ENCODE measurements at places on chromosomes 12 and 14. TPM values are rescaled to one million over a fixed set of nuclear protein-coding genes. Genes with fewer than 3 reads are reported as not detected.

The PSME1 gene
- 57.4 TPM for total RNA-seq

The GPR68 gene
- total RNA-seq = 0.16 TPM

The NAV3 gene
- 0.47 TPM for total RNA-seq

The SIX6 gene
- total RNA-seq = not detected

The ZNF891 gene
- total RNA-seq = 1.1 TPM

The RIMBP2 gene
- 1.8 TPM for total RNA-seq

The ARL1 gene
- 65.0 TPM for total RNA-seq

The ARHGEF40 gene
- 58.0 TPM for total RNA-seq

The TMEM117 gene
- total RNA-seq = 6.1 TPM

The TPPP2 gene
- not detected for total RNA-seq

The SLC25A3 gene
- 343 TPM for total RNA-seq

DNA sequence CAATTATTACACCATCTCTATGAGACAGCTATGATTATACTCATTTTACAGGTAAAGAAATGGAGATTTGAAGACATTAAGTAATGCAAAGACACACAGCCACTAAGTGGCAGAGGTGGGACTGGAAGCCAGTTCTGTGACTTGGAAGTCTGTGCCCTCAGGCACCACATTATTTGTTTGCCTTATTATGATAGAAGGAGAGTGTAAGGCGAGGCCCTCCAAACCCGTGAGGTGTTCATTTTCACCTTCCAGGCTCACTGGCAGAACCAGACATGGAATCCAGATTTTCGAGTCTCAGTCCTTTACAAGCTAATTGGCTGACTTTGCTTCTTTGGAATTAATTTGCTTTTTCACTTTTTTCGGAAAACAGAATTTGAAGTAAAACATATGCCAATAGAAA lies 107.9 kb downstream of the CAND1 start:
- DNase-seq = no peak

- no peak for DNase-seq
Measured at GRCh38 chr14:69542311-69542710, 32.4 kb downstream of the CCDC177 start.

DNA sequence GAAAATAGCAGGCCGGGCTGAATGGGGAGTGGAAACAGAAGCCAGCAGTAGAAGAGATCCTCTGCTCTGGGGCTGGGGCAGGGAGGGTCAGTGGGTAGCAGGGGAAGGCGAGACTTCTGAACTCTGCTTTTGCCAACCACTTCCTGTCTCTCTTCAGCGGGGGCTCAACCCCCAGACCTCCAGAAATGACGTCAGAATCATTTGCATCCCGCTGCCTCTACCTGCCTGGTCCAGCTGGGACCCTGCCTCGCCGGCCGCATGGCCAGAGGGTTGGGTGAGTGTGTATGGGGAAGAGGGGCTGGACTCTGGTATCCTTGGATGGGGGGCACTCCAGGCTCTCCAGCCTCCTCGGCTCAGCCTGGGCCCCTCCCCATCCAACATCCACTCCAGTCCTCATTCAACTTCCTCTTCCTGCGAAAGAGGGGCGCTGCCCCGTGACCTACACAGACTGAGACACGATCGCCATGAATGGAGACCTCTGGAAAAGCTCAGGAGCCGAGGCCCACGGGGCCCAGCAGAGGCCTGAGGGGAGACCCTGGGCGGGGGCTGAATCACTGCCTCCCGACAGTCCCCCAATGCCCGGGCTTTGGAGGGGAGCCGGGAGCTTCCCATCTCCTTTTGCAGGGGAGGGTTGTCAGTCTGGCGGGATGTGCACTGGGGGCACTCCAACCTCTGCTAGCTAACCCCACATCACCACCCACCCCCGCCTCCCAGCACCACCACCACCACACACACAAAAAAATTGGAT lies 458 bp upstream of the HOXC4 start:
- DNase-seq = no peak

GRCh38 chr14:92922883-92923743 lies at the start of gene CHGA:
Gene CHGA, plus strand, starts transcription at chr14:92923150. Its CDS starts 210 bp downstream, at chr14:92923360.
- DNase-seq = peak; percentile 42

- no peak for DNase-seq
Measured at GRCh38 chr12:96368233-96368632, 32.0 kb downstream of the CDK17 start.

DNA sequence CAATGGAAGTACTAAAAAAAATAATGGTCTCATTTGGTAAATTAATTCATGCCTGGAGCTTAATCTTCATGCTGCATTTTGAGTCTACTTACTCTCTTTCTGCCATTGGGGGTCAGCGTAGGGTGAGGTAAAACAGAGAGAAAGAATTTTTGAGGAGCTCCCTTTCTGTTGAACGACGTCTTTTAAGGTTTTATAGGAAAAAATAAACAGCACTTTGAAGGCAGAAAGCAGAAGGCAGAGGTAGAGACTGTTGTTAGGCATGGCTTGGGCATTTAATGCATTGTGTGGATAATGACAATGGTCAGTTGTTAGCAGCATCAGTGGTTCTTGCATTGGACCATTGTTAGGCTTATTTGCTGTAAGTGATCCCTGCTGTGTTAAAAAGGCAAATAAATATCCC lies 557.2 kb upstream of the STXBP6 start:
- DNase-seq = no peak

DNA sequence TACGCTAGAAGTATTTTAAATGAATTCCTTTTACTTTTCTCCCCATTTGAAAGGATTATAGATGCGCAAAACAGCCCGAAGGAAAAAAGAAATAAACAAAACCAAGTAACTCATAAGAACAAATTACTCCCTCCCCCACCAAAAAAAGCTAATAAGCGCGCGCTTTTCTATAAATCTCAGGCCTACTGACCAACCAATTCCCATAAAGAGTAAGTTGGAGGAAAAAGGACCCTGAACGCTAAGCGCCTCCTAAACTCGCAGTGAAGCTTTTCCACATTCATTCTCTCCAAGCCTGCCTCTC lies 588 bp downstream of the MBIP start:
- DNase-seq = no peak

- DNase-seq = no peak
Measured at GRCh38 chr12:63318933-63319332, 167.9 kb upstream of the AVPR1A start.

DNA sequence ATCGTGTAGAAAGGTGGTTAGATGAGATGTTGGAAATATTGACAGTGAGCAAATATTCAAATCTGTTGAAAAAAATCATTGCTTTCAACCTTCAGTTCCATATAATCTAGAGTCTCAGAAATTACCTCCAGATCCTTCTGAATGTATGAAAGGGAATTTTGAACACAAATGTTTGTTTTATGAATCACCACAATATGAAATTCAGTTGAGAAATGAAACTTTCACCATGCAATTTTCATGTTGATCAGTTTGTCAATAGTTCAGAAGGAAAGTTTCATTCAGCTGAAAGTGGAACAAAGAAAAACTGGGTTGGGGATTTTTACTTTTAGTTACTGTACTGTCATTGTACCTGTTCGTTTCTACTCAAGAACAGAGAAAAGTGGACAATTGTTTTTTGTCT lies 953.6 kb downstream of the SLC6A15 start:
- DNase-seq = no peak

- DNase-seq = peak; percentile 20
Measured at GRCh38 chr12:28172434-28173030, 17.7 kb upstream of the CCDC91 start.

GRCh38 chr12:111123390-111123789 lies 203.0 kb upstream of the MYL2 start:
- no peak for DNase-seq

DNA sequence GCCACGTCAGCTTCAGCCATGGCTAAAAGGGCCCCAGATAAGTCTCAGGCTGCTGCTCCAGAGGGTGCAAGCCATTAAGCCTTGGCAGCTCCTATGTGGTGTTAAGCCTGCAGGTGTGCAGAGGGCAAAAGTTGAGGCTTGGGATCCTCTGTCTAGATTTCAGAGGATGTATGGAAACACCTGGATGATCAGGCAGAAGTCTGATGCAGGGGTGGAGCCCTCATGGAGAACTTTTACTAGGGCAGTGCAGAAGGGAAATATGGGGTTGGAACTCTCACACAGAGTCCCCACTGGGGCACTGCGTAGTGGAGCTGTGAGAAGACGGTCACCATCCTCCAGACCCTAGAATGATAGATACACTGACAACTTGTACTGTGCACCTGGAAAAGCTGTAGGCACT lies 47.9 kb downstream of the SDR9C7 start:
- no peak for DNase-seq

- no peak for DNase-seq
Measured at GRCh38 chr12:39095636-39096330, 190.4 kb upstream of the CPNE8 start.

DNA sequence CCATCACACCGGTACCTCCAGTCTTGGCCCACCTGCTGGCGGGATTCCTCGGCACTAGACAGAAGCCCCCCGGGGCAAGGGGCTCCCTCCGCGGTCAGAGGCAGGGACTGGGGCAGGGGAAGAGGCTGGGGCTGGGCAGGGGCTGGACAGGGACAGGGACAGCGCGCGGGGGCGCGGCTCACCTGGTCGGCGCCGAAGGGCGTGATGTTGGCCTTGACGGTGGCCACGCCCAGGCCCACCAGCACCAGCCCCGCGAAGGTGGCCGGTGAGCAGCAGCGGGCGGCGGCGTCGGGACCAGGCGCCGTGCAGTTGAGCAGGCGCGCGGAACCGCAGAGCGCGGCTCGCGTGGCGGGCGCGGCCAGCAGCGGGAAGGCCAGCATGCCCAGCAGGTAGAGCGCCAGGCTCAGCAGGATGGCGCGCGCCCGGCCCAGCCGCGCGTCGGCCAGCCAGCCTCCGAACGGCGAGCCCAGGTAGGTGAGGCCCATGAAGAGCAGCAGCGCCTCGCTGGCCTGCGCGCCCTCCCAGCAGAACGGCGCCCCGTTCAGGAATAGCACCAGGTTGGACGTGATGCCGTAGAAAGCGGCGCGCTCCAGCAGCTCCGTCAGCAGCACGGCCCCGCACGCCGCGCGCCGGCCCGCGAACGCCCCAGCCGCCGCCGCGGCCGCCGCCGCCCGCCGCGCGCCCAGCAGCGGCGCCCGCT lies 392 bp downstream of the SLC15A4 start:
- peak; percentile 29 for DNase-seq

DNA sequence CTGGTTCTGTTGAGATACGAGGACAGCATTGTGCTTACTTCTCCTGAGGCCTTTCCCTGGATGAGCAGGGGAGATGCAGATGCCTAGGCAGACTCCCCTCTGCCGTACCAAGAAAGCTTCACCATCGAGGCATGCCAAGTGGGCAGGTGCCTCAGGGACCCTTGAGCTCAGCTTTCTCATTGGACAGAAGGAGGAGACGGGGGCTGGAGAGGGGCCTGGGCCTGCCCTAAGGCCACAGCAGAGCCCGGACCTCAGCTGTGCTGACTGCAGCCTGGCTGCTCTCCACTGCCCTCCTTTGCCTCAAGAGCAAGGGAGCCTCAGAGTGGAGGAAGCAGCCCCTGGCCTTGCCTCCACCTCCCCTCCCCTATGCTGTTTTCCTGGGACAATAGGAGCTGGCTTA lies 23.4 kb downstream of the SERPINA1 start:
- no peak for DNase-seq

DNA sequence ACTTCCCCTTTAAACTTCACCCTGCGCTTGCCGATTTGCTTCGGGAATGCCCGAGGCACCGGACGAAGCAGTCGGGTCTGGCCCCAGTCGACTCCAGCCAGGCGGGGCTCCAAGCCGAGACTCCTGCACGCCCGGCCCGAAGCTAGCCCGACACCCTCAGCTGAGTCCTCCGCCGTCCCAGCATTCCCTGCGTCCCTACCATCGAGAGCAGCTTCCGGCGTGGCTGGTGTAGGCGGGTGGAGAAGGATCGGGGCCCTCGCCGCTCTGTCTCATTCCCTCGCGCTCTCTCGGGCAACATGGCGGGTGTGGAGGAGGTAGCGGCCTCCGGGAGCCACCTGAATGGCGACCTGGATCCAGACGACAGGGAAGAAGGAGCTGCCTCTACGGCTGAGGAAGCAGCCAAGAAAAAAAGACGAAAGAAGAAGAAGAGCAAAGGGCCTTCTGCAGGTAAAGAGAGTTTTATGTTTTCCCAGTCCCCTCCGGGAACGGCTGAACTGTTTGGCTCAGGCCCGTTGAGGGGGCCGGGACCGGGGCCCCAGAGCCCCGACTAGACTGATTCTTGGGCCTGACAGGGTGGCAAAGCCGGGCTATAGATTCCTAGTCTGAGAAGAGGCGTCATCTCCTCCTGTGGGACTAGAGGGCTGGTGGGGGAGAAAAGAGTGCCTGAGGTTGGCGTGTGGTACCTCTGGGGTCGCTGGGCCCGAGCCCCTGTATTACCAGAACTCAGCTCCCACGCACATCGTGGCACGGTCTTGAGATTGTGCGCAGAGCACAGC lies at the start of gene METAP2:
Gene METAP2 (plus strand): TSS at position 269 of the 776 bp plus-strand sequence. CDS start 28 bp downstream, at position 297.
- DNase-seq = peak; percentile 96

DNA sequence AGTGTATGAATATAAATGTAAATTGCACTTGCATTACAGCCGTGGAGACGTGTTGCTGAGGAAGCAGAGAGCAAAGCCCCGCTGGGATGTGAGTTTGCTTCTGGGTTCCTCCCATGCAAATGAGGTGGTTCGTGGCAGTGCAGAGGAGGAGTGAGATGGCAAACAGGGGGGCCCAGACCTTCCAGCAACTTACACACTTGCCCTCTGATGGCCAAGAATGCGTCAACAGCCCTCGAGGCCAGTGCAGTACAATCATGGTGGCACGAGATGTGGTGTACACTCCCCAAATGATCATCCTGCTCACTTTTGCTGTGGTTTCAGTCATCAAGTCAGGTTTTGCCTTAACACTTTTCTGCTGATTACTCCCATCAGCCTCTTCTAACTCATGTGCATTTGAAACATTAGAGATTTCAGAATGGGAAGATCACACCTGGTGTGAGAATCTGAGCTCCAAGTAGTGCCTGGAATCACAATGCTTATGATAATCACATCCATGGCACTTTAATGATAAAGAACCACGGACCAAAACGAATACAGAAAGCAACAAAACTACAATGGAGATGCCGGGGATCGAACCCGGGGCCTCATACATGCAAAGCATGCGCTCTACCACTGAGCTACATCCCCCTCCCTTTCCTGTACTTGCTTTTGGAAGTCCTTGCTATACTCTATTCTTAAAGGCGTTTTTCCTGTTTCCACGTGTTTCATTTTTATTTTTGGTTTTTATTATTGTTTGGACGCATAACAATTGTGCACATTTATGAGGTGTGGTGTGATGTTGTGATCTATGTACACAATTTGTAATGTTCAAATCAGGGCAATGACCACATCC lies 7.0 kb upstream of the UBC start:
- DNase-seq = no peak

DNA sequence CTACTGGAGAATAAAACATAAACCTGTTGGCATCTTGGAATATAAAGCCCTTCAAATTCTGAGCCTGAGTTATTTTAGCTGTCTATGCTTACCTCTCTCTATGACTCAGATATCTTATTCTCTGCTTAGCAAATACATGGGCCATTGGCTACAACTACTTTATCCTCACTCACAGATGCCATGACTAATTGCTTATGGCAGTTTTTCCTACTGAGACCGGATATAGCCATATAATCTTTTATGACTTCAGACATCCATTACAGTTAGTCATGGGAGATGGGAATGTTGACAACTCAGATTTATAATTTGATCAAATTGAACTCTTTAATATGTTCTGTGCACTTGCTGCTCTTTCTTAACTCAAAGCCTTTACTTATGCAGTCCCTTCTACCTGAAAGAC lies 502.4 kb upstream of the ATP2B1 start:
- no peak for DNase-seq

GRCh38 chr14:75204116-75204515 lies 27.7 kb upstream of the TMED10 start:
- no peak for DNase-seq

GRCh38 chr12:462936-463705 lies 3.4 kb downstream of the B4GALNT3 start:
- DNase-seq = peak; percentile 25

GRCh38 chr14:63179383-63179782 lies 24.9 kb upstream of the RHOJ start:
- no peak for DNase-seq

- DNase-seq = no peak
Measured at GRCh38 chr12:57201631-57202030, 15.0 kb upstream of the NXPH4 start.

Data from pancreas (tissue), 10 donors.